ENCODE measurements at places on chromosomes 7 and 10. TPM values are rescaled to one million over a fixed set of nuclear protein-coding genes. Genes with fewer than 3 reads are reported as not detected.

GRCh38 chr7:157409753-157410727, 73.2 kb downstream of the DNAJB6 start:
- no peak overlapping the region for H3K4me3 ChIP-seq
- no peak overlapping the region for H3K27ac ChIP-seq
- H3K27me3 ChIP-seq = no peaks in the 10 kb centered on the region
- H3K36me3 ChIP-seq = peaks cover 26% of the 10 kb centered on the region

DNA sequence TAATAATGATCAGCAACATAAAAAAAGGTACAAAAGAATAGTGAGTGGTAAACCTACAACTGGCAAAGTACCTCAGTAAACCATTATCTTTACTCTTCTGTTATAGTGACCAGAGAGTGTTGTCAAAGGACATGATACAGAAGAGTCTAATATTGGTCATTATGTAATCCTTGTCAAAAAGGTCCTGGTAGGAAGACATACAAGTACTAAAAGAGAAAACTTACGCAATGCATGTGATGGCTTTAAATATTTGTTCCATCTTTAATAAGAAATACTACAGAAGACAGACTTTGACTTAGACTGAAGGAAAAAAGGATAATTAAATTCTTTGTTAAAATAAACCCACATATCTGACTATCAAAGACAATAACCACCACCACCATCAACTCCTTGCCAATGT, 6.5 kb downstream of the DOCK4 start:
- peaks cover 31% of the 10 kb centered on the region for H3K27me3 ChIP-seq
- DNase-seq = no peak
- no peak overlapping the region for H3K27ac ChIP-seq

- H3K36me3 ChIP-seq = peaks cover 4% of the 10 kb centered on the region
- H3K4me3 ChIP-seq = peak within 1 kb of the TSS; percentile 71
- peaks cover 2% of the 10 kb centered on the region for H3K4me1 ChIP-seq
- H3K27me3 ChIP-seq = peaks cover 8% of the 10 kb centered on the region
- DNase-seq = peak; percentile 48
Observed at GRCh38 chr7:954330-955238, at the start of gene ADAP1. TSS of gene ADAP1 (minus strand) at chr7:954680. CDS start at chr7:954477, 203 bp downstream.

FAM25C gene
- not detected for total RNA-seq

- no peak overlapping the region for H3K27ac ChIP-seq
- H3K4me3 ChIP-seq = no peak overlapping the region
- DNase-seq = no peak
- peaks cover 7% of the 10 kb centered on the region for H3K4me1 ChIP-seq
Observed at GRCh38 chr10:12358863-12359564, 9.7 kb downstream of the CAMK1D start.

HOXA6 gene
- total RNA-seq = not detected

DNA sequence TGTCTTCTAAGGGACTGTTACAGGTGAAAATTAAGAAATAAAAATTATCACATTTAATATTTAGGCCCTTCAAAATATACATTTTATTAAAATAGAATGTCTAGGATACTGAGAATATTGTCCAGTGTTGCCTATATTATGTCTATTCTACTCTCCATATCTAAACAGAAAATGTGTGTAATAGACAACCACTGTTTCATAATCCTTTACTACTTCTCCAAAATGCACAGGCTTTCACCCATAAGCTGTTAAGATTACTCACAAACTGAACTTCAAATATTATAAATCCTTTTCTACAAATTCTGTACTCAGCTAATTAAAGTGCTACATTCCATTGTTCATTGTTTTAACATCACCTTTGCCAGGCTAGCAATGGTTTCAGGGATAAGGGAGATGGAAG, 56.7 kb upstream of the TFEC start:
- no peaks in the 10 kb centered on the region for H3K4me1 ChIP-seq
- H3K36me3 ChIP-seq = no peaks in the 10 kb centered on the region
- H3K27ac ChIP-seq = no peak overlapping the region
- H3K27me3 ChIP-seq = no peaks in the 10 kb centered on the region
- H3K4me3 ChIP-seq = no peak overlapping the region
- DNase-seq = no peak

DNA sequence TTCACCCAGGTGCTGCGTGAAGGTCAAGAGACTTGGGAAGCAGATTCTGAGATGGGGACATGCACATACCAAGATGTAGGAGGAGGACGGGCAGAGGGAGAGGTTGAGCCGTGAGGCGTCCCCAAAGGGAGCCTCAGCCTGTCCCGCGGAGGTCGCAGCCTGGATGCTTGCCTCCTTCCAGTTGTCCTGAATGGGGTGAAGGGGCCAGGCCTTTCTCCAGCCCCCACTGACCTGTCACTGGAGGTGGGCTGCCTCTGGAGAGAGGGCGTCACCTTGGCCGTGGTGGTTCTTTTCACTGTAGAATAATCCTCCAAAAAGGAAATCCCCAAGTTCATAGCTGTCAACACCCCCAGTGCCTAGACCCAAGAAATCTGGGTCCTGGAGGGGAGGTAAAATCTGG, 283.0 kb upstream of the VSTM2A start:
- no peaks in the 10 kb centered on the region for H3K27me3 ChIP-seq
- H3K4me3 ChIP-seq = no peak overlapping the region
- H3K4me1 ChIP-seq = no peaks in the 10 kb centered on the region
- no peaks in the 10 kb centered on the region for H3K36me3 ChIP-seq
